ENCODE measurements at places on chromosomes 1 and 21. TPM values are rescaled to one million over a fixed set of nuclear protein-coding genes. Genes with fewer than 3 reads are reported as not detected.
A peak's percentile ranks its signal among the peaks of the same experiment; 100 is the strongest.

BEND5 gene
- polyA plus RNA-seq = 7.7 TPM

KCNQ4 gene
- 2.2 TPM for polyA plus RNA-seq

CFHR2 gene
- polyA plus RNA-seq = not detected

PLPP3 gene
- polyA plus RNA-seq = 74.8 TPM

TRIM46 gene
- 2.9 TPM for polyA plus RNA-seq

CLCNKA gene
- polyA plus RNA-seq = 0.18 TPM

FAM89A gene
- polyA plus RNA-seq = 4.1 TPM

CYP4X1 gene
- polyA plus RNA-seq = 3.0 TPM

COL16A1 gene
- polyA plus RNA-seq = 188 TPM

DNA sequence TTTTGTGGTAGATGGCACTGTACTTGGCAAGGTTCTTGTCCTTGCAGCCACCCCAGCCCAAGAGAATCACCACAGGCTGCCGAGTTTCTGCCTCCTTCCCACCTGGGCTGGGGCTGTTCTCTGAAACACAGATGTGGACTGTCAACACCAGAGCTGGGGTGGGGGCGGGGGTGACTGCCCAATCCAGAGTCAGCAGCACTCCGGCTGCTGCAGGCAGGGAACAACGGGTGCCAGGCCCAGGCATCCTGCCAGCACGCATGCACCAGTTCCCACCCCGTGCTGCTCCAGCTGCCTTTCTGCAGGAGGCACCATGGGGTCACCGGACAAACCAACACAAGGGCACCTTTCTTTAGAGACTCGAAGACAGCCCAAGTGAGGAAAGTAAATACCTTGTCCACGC, 14.1 kb downstream of the TMEM53 start:
- peaks cover 14% of the 10 kb centered on the region for H3K36me3 ChIP-seq
- H3K4me1 ChIP-seq = peaks cover 21% of the 10 kb centered on the region
- DNase-seq = no peak

DNA sequence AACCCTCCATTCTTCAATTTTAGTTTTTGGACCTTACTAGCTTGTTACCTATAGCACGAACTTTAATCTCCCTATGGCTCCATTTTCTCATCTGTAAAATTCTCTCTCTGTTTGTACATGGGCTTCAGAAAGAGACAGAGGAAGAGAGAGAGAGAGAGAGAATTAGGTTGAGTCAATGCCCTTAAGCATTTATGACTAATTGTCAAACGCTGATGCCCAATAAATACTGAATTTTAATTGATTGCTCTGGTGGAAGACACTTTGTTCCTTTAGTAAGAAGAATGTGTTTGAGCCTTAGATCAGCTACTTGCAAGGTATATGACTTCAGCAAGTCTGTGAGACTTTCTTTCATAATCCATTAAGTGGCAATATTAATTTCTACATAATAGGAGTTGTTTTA, 743.1 kb upstream of the ADGRL4 start:
- H3K27ac ChIP-seq = no peak overlapping the region
- no peak overlapping the region for H3K4me3 ChIP-seq
- no peaks in the 10 kb centered on the region for H3K4me1 ChIP-seq
- H3K36me3 ChIP-seq = no peaks in the 10 kb centered on the region

- H3K36me3 ChIP-seq = no peaks in the 10 kb centered on the region
- peaks cover 23% of the 10 kb centered on the region for H3K4me1 ChIP-seq
- DNase-seq = no peak
- H3K4me3 ChIP-seq = no peak overlapping the region
Observed at GRCh38 chr1:3174487-3175247, 105.7 kb downstream of the PRDM16 start.

GRCh38 chr21:16865632-16866031, 647.2 kb upstream of the CXADR start:
- H3K4me1 ChIP-seq = no peaks in the 10 kb centered on the region
- no peak for DNase-seq

- H3K27me3 ChIP-seq = no peaks in the 10 kb centered on the region
- H3K36me3 ChIP-seq = no peaks in the 10 kb centered on the region
- H3K4me3 ChIP-seq = no peak overlapping the region
- H3K27ac ChIP-seq = no peak overlapping the region
- H3K4me1 ChIP-seq = no peaks in the 10 kb centered on the region
Observed at GRCh38 chr1:236407059-236407458, 13.0 kb downstream of the EDARADD start.

DNA sequence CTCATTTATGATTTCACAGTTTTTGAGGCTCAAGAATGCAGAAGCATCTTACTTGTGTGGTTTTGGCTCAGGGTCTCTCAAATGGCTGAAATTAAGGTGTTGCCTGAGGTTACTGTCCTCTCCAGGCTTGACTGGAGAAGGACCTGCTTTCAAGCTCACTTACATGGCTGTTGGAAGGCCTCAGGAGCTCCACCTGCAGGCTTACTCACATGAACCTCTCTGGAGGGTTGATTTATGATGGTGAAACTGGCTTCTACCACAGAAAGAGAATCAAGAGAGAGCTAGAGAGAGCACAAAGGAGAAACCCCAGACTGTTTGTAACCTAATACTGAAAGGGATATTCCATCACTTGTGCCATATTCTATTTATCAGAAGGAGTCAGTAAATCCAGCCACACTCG, 6.2 kb upstream of the KCNK2 start:
- H3K27ac ChIP-seq = no peak overlapping the region
- H3K36me3 ChIP-seq = no peaks in the 10 kb centered on the region
- H3K4me3 ChIP-seq = no peak overlapping the region

DNA sequence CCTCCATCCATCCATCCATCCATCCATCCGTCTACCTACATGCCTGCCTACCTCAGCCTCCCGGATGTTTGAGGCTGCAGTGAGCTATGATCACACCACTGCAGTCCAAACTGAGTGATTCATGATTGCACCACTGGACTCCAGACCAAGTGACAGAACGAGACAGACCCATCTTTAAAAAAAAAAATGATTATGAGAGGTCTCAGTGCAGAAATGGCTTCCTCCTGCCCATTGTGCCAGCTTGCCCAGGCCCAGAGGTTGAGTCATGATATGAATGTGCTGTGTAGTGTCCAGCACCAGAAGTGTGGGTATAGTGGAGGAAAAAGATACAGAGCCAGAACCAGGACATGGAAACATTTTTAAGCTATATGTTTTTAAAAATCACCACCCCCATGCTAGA, 149.9 kb downstream of the KIF26B start:
- no peaks in the 10 kb centered on the region for H3K36me3 ChIP-seq
- no peaks in the 10 kb centered on the region for H3K4me1 ChIP-seq
- no peak for DNase-seq
- H3K27ac ChIP-seq = no peak overlapping the region
- no peaks in the 10 kb centered on the region for H3K27me3 ChIP-seq

DNA sequence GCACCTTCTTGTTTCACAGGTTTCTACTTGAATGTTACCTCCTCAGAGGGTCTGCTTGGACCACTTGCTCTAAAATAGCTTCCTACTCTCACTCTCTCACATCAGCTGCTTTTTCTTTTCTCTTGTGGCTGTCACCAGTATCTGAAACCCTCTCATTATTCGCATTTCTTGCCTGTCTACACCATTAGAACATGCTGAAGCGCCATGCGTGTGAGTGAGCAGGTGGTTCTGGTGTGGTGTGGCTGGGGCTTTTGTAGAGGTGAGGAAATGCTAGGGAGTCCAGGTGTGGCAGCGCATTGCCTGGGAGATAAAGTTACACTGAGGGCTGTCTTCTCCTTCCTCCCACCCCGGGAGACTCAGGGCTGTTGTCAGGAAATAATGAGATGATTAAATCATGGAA, 4.1 kb downstream of the ZNF362 start:
- no peaks in the 10 kb centered on the region for H3K27me3 ChIP-seq
- H3K4me3 ChIP-seq = no peak overlapping the region
- H3K36me3 ChIP-seq = peaks cover 6% of the 10 kb centered on the region
- peaks cover 19% of the 10 kb centered on the region for H3K4me1 ChIP-seq
- no peak for DNase-seq
- no peak overlapping the region for H3K27ac ChIP-seq

DNA sequence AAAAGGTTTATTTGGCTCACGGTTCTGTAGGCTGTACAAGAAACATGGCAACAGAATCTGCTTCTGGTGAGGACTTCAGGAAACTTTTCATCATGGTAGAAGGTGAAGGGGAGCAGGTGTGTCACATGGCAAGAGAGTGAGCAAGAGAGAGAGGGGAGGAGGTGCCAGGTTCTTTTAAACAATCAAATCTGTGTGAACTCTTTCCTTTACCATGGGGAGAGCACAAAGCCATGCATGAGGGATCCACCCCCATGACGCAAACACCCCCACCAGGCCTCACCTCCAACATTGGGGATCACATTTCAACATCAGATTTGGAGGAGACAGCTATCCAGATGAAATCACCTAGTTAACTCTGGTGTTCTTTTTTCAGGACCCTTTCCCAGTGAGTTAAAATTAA, 103.6 kb downstream of the GALNT2 start:
- no peak overlapping the region for H3K4me3 ChIP-seq
- H3K27ac ChIP-seq = no peak overlapping the region
- H3K4me1 ChIP-seq = peaks cover 24% of the 10 kb centered on the region
- DNase-seq = no peak

DNA sequence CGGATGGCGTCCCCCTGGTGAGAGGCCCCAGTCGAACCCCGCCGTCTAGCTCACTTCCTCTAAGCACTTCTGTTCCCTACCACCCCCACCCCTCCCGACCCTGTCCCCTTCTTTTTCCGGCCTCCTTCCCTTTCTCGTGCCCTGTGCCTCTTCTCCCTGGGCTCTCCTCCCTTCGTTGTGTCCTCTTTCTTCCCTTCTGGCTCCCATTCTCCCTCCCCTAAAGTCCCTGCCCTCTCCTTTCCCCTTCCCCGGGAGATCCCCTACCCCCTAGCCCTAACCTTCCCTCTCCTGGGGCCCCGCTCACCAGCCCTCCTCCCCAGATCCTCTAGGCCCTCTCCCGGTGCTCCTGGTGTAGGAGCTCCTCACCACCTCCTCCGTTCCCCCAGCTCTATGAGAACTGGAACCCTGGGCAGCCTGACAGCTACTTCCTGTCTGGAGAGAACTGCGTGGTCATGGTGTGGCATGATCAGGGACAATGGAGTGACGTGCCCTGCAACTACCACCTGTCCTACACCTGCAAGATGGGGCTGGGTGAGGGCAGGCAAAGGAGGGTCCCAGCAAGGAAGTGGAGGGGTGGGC, 15.9 kb downstream of the BCAN start:
- peaks cover 22% of the 10 kb centered on the region for H3K27me3 ChIP-seq
- no peaks in the 10 kb centered on the region for H3K36me3 ChIP-seq
- no peak overlapping the region for H3K4me3 ChIP-seq
- H3K4me1 ChIP-seq = peaks cover 47% of the 10 kb centered on the region

DNA sequence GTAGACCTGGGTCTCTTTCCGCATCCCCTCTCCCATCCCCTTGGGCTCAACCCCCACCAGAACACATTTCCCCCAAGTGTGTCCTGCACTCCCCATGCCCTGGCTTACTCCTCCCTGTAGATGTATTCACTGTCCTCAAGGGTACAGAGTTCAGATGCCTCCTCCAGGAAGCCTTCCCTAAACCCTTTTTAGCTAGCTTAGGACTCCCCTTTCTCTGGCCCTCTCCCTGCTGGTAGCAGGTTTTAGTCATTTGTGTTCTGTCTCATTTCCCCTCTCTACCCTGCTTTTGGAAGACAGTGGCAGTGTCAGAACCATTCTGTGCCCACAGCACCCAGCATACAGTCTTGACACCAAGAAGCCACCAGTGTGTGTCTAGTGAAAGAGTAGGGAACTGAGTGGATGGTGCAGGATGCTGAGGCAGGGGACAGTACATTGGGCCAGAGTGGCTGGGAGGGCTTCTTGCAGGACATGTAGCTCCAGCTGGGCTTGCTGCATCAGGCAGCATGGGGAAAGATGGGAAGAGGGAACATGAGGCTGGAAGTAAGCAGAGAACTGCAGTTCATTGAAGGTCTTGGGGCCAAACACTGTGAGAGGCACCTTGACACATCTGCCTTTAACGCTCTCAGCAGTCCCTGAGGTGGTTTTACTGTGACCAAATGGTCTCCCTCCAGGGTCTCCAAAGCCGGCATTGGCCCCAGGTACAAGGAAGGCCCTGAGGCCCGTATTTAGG, 2.5 kb downstream of the FOXO6 start:
- DNase-seq = no peak
- no peak overlapping the region for H3K27ac ChIP-seq
- peaks cover 50% of the 10 kb centered on the region for H3K4me1 ChIP-seq
- peaks cover 25% of the 10 kb centered on the region for H3K27me3 ChIP-seq
- no peak overlapping the region for H3K4me3 ChIP-seq

DNA sequence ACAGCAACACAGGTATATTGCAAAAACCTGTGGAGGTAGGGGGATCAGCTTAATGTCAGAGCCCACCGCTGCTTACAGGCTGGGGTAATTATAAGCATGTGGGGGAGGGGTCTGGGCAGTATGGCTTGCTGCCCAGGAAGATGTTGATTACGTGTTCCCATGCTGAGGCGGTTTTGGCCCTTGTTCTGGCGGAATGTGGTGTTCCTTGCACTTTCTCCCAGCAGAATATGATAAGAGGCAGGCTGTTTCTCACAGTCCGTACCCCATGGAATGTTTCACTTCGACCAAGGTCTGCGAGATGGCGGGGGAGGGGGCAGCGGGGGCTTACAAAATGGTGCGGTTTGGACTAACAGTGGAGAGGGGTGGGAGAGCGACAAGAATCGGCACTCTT, 9.8 kb upstream of the HPCAL4 start:
- peak; percentile 54 for DNase-seq
- H3K27me3 ChIP-seq = peaks cover 23% of the 10 kb centered on the region
- no peak overlapping the region for H3K27ac ChIP-seq
- no peaks in the 10 kb centered on the region for H3K36me3 ChIP-seq

- peaks cover 27% of the 10 kb centered on the region for H3K27me3 ChIP-seq
- no peak for DNase-seq
- H3K27ac ChIP-seq = no peak overlapping the region
- H3K36me3 ChIP-seq = no peaks in the 10 kb centered on the region
Observed at GRCh38 chr1:50985094-50985493, 15.0 kb downstream of the CDKN2C start.

- no peak overlapping the region for H3K27ac ChIP-seq
- H3K4me1 ChIP-seq = no peaks in the 10 kb centered on the region
- no peak overlapping the region for H3K4me3 ChIP-seq
- no peaks in the 10 kb centered on the region for H3K36me3 ChIP-seq
- H3K27me3 ChIP-seq = peaks cover 2% of the 10 kb centered on the region
Observed at GRCh38 chr1:147377263-147378246, 135.1 kb downstream of the CHD1L start.

All from large intestine (tissue), 12 donors.